ENCODE measurements at places on chromosomes 16 and 17.

GRCh38 chr17:80703142-80703478 is 158.5 kb downstream of the RPTOR start:
- DNase-seq: no peak

GRCh38 chr16:29029168-29029994 is 44.5 kb downstream of the LAT start:
- peak; percentile 79 for DNase-seq

GRCh38 chr17:41428591-41429291 is 4.4 kb upstream of the KRT37 start:
- DNase-seq: no peak

DNA sequence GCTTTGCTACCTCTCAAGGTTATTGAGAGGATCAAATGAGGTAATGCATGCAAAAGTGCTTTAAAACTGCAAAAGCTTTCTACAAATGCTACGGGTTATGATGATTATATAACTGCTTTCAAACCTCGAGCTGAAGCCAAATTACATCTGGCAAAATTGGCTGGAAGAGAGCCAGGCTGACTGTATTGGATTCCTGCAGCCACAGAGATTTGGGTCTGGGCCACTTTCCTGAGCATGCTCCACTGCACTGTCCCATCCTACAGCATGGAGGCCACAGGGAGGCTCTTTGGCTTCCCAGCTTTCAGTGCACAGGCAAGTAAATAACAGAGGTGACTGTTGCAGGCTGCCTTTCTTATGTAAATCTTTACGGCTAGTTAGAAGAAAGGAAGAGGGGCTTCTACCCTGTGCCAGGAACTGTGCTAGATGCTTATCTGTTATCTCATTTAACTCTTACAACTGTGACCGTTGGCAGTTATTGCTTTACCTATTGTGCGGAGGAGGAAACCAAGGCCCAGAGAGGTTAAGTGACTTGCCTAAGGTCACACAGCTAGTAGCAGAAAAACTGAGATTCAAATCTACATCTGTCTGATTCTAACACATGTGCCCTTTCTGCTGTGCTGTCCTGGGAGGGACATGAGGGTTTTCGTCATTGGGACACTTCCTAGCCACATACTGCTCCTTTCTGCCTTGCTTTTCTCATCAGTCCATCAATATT is 121.8 kb downstream of the SPACA3 start:
- DNase-seq: no peak

- DNase-seq: no peak
Observed at GRCh38 chr17:68801335-68802247, 153.6 kb downstream of the ABCA8 start.

DNA sequence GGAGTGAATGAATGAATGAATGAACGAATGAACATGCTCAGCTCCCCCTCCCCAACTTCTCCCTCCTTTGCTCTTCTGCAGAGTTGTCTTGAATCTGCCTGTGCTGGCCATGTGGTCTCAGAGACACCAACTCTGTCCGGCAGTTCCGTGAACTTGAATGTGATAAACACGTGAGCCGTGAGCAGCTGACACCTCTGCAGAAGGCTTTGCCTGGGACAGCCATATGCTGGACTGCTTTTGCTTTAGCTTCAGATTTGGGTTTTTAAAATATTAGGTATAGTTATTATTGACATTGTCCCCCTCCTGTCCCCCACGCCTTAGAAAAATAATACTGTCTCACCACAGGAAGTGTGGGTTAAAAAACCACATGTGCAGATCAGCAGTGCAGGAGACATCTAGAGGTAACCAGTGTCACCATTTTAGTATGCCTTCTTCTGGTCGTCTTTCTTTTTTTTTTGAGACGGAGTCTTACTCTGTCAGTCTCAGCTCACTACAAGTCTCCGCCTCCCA is 83.8 kb downstream of the ABCC1 start:
- DNase-seq: no peak

- no peak for DNase-seq
Observed at GRCh38 chr16:12147681-12148080, 171.1 kb downstream of the SNX29 start.

DNA sequence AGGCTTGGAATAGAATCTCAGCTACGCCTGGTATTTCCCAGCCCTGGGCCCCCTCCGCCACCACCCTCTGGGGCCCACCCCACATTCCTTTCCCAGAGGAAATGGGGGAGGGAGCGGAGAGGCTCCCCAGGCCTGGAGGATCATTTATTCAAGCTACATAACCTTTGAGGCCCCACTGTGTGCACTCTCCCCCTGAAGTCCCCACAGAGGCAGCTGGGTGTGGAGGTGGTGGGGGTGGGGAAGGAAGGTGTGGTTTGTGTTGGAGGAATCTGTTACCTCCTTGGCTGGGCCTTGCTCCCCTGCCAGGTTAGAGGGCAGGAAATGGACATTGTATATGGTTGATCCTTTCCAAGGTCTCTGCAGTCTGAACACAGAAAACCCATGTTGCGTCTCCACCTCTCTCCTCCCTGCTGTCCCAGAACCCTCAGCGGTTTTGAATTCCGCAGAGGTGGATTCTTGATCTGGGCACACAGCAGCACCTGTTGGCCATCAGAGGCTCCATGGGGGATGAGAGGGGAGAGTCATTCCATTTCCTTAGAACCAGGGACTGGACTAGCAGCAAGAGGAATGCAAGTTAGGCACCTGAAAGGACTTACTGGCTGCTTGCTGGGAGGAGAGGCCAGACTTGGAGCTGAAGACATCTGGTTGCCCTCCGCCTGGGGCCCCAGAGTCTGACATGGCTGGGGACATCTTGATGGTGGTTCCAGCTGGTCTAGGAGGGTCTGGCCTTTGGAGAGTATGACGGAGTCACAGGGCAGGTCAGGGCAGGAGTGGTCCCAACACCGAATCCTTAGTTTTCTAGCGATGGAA is 23.0 kb downstream of the ARHGAP23 start:
- DNase-seq: no peak

- DNase-seq: no peak
Observed at GRCh38 chr16:27641260-27641659, 91.3 kb downstream of the KATNIP start.

DNA sequence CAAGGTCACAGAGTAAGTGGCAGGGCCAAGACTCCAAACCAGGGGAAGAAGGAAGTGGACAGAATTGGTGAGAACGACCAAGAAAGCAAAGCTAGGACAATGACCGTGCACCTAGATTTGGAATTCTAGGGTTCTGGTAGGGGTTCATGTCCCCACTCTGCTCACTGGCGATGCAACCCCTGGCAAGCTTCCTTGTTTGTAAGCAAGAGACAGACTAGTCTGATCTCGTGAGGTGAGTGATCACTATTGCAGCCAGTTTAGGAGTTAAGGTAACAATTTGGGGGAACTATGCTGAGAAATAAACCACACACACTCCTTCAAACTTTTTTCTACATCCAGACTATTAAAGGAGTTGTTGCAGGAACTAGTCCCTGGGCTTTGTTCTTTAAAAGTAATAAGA is 48.1 kb downstream of the XPO6 start:
- DNase-seq: no peak

DNA sequence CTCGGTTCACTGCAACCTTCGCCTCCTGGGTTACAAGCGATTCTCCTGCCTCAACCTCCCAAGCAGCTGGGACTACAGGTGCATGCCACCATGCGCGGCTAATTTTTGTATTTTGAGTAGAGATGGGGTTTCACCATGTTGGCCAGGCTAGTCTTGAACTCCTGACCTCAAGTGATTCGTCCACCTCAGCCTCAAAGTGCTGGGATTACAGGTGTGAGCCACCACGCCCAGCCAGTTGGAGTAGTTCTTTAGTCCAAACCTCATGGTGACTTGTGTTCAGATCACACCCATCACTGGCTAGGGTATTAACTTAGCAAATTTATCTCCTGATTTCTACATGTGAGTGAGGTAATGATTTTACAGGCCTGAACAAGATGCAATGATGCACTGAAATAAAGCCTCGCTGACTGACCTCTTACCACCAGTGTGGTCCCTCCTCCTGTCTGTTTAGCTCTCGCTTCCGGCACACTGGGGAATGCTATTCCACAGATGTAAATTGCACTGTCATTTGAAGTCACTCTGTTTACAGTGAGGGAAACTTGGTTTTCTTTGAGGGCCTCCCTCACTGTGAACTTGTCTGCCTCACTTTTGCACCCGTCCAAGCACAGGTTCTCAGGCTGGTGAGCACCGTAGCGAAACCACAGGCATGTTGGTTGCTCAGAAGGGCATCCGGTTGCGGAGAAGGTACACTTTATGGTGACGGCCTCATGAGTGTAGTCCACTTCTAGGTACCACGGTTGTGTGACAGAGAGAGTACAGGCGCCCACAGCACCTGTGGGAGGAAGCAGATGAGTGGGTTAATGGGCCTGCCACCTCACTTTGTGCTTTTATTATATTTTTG is 5.5 kb downstream of the IGSF6 start:
- DNase-seq: peak; percentile 48

- DNase-seq: no peak
Observed at GRCh38 chr17:29019475-29020181, 13.8 kb upstream of the SEZ6 start.

- DNase-seq: peak; percentile 32
Observed at GRCh38 chr17:67386965-67387551, 10.0 kb downstream of the PITPNC1 start.

DNA sequence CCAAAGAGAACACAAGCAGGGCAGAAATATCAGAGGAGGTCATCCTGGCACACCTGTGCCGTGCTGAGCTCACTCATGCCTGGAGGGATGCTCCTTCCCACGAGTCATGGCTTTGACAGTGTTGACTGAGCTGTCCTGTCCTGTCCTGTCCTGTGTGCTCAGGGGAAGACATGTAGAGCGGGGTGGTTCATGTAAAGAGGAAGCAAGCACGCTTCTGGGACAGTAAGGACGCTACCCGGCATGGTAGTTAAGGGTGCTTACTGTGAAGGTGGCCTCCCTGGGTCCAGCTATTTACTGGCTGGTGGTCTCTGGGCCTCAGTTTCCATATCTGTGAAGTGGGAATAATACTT is 398 bp downstream of the LGALS9 start:
- DNase-seq: no peak

GRCh38 chr16:14056970-14057369 is 14.1 kb upstream of the MRTFB start:
- no peak for DNase-seq

DNA sequence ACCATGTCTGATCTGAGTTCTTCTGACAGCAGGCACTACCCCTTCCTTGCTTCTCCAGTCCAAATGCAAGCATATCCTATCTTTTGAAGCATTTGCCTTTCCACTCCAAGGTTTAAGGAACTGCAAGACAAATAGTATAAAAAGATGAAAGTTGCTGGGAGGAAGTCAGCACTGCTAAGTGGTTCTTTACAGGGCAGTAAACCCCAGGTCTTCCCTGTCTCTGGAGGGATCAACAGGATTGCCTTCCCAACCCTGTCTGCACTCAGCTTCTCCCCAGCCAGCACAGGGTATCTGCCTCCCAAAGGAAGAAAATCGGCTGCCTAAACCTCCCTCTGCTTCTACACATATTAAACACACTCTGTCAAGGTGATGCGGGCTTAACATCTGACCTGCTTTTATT is 46.8 kb downstream of the SOX9 start:
- DNase-seq: no peak

GRCh38 chr16:72380283-72380682 is 208.3 kb upstream of the PMFBP1 start:
- no peak for DNase-seq

GRCh38 chr17:74426551-74427047 is 5.3 kb upstream of the GPRC5C start:
- DNase-seq: no peak

- DNase-seq: no peak
Observed at GRCh38 chr17:36498155-36498554, 11.7 kb downstream of the ZNHIT3 start.

GRCh38 chr16:3953728-3954410 is 73.4 kb upstream of the CREBBP start:
- no peak for DNase-seq

- DNase-seq: no peak
Observed at GRCh38 chr17:43671031-43671692, 9.4 kb upstream of the MEOX1 start.

DNA sequence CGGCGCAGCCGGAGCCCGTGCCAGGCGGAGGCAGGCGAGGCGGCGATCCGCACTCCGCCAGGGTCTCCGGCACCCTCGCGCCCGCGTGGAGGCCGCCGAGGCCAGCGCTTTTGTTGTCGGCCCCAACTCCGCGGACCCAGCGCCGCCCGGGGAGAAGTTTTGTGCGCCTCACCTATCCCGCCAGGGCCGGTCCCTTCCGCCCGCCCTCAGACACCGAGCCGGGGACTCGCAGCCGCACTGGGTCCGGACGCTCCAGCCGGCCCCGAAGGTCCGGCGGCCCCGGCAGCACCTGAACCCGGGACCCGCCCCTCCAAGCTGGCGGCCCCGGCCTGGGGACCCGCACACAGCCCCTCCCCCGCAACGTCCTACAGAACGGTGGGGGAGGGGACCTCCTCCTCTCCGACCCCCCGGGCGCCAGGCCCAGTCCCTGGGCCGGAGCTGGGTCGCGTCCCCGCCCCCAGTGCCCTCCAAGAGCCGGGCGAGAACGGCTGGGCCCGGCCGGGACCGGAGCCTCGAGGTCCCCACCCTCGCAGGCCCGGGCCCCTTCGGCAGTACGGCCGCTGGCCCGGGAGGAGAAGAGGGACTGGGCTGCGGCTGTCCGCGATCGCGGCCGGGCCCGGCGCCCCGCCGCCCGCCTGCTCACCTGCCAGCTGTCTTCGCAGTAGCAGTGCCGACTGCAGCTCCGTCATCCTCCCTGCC is 698 bp downstream of the UBE2G1 start:
- DNase-seq: peak; percentile 25

DNA sequence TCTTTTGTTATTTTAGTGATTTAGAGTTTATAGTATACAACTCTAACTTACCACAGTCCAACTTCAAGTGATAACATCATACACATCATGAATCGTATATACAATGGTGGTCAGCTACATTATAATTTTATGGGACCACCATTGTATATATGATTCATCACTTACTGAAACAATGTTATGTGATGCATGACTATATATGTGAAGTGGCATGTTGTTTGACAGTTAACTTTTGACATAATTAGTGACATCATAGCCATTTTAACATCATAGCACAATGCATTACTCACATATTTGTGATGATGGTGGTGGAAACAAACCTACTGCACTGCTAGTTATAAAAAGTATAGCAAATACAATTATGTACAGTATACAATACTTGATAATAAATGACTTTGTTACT is 21.9 kb downstream of the DYNLL2 start:
- DNase-seq: no peak

GRCh38 chr17:77959926-77960521 is 1.5 kb downstream of the TNRC6C start:
- DNase-seq: no peak

DNA sequence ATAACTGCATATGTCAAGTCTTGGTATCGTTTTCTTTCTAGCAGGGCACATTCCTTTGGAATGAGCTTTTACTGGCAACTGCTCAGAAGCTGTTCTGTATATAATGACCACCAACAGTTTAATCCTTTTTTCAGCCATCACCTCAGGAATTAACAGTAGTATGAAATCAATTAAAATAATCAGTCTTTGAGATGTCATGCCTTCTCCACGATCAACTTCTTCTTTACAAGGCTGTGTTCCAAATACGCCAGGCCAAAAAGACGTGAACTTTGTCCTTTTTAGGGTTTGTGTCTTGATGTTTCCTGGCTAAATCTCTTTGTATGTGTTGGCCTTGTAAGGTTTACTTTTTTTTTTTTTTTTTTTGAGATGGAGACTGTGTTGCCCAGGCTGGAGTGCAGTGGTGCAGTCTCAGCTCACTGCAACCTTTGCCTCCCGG is 54.9 kb downstream of the ABCC1 start:
- no peak for DNase-seq

Measured in stimulated activated CD8-positive, alpha-beta memory T cell treated with anti-CD3 and anti-CD28 coated beads, Interleukin-12 subunit alpha, Interleukin-12 subunit beta, amount 100 ng/mL, for 4 hours (primary cell).